Activated CD4-positive, CD25-positive, alpha-beta regulatory T cell (primary cell): ENCODE measurements at places on chromosomes 13 and 19.

- no peak for DNase-seq
These were observed 14.8 kb downstream of the CEBPG start for GRCh38 chr19:33388231-33388724.

DNA sequence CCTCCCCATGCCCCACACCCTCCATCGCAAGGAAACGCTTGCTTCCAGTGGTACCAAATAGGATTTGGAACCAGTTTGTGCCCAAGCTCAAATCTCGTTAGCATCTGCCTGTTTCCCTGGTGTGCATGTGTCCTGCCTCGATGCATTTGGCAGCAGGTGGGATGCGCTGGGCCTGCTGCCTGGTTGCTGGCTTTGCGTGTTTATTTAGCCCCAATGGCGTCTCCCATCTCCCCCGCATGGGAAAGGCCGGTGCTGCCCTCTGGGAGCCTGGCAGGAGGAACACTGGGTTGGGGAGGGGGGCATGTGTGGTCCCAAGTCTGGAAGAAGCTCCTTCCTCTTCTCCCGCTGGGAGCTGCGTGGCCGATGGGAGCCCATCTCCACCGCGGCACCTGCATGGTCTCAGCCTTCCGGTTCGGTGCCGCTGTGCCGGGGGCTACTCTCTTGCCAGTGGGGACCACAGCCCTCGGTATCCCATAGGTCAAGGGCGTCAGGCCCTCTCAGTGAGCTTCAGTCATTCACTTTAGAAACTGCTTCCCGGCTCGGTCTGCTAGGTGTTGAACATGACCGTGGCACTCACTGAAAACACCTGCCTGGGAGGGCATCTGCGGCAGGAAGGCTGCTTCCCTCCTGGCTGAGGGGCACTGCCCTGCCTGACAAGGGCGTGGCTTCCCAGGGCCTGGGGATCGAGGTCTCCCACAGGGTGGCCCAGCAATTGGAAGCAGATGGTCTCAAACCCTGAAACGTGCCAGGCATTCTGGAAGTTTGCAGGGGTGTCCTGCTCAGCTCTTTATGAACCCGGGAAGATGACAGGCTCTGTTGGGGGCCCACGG, 11.8 kb upstream of the F7 start:
- no peak for DNase-seq

GRCh38 chr13:37390735-37391134, 207.8 kb downstream of the POSTN start:
- DNase-seq, result no peak

- no peak for DNase-seq
These were observed 77.4 kb upstream of the RNF113B start for GRCh38 chr13:98254513-98254912.

- DNase-seq, result no peak
These were observed 58.1 kb downstream of the TRPC4 start for GRCh38 chr13:37811441-37811840.

DNA sequence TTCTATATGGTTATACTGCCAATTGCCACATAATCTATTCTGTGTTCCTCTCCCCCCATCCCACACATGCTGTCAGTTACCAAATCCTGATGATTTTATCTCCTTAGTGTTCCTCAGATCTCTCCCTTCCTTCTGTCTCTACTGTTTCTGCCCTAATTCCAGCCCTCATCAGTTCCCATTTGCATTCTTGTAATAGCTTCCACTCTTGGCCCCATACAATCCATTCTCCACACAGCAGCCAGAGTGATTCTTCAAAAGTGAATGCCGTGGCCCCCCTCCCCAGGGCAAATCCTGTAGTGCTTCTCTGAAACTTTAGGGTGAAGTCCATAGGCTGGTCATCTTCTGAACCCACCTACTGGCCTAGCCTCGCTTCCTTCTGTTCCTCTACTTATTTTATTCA, 114.4 kb downstream of the ZAR1L start:
- no peak for DNase-seq

GRCh38 chr19:21460686-21461085, 44.7 kb upstream of the ZNF429 start:
- DNase-seq, result no peak

DNA sequence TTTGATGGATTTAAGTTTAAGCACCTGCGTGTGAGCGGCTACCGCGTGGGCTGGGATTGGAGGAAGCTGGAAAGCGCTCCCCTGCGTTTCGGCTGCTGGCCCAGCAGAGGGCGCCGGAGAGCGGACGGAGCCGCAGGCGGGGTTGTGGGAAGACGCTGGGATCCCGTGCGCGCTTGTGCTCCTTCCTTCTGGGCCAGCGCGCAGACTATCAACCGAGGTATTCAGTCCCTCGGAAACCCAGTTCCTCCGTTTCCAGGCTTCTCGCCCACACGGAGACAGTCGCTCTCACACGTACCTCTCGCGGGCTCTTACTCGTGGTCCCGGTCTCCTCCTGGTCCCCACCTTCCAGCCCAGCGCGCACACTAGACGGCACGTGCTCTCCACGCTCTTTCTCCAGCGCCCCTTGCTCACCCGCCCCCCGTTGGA, 28.8 kb downstream of the EPN1 start:
- peak; percentile 17 for DNase-seq

DNA sequence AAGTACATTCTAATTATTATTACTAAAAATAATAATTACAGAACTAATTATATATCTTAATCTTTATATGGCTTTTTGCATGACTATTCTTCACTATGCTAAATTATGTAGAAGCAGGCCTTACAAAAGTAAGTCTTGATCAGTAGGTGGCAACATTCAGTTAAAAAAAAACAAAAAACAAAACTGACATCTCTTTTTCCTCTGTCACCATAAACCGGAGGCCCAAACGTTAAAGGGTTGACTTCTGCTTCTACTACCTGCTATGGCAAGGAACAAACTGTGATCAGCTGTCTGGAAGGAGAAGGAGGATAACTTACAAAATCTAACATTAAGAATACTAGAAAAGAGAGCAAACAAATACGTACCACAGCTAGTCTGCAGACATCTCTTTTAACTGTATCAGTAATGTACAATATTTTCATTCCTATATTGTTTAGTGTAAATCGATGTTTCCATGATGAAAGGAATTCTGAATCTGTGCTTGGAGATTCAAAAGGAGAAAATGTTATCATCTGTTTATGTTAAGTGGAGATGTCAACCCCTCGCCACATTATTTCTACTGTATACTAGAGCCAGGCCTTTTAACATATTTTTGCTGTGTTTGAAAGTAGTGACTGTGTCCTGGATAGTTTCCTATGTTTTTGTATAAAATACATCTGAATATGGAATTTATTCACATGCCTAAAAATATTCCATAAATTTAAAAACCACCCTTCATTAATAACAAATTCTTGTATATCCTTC, 1525.4 kb downstream of the SLITRK1 start:
- no peak for DNase-seq

DNA sequence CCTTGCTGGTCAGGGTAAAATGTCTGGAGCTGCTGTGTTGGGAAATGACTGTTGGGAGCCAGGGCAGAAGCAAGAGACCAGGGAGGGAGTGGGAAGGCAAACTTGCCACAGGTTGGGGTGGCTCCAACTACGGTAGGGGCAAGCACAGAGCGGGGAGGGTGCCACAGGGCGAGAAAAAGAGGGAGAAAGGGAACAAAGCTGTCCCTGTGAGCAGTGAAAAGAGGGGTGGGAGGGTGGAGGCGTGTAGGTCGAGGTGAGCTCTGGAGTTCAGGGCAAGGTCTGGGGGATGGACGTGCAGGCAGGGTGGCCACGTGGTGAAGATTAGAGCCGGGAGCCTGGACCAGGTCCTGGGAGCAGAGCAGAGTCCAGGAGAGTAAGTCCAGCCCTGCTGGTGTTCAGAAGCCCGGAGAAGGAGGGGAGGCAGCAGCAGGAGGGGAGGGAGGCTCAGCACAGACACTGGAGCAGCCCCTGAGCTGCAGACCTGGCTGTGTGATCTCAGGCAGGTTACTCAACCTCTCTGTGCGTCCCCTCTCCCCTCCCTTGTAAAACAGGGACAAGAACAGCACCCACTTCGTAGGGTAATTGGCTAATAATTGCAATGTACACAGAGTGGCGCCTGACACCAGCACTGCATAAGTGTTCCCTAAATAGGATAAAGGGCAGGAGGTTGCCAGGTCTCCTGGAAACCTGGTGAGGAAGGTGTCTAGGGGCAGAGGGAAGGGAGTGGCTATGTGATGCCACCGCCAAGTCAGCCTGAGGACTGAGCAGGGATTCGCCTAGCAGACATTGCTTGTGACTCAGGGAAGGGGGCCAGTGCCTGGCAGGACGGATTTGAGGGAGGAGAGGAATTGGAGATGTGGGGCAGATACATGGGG, 3.2 kb upstream of the POLR2E start:
- DNase-seq, result no peak
